ENCODE measurements at places on chromosomes 2 and 18. TPM values are rescaled to one million over a fixed set of nuclear protein-coding genes. Genes with fewer than 3 reads are reported as not detected.

GRCh38 chr2:38185012-38185491 is 109.1 kb upstream of the CYP1B1 start:
- H3K36me3 ChIP-seq: no peaks in the 10 kb centered on the region
- H3K4me1 ChIP-seq: no peaks in the 10 kb centered on the region
- DNase-seq: no peak
- no peak overlapping the region for H3K4me3 ChIP-seq
- no peaks in the 10 kb centered on the region for H3K27me3 ChIP-seq
- H3K27ac ChIP-seq: no peak overlapping the region

DNA sequence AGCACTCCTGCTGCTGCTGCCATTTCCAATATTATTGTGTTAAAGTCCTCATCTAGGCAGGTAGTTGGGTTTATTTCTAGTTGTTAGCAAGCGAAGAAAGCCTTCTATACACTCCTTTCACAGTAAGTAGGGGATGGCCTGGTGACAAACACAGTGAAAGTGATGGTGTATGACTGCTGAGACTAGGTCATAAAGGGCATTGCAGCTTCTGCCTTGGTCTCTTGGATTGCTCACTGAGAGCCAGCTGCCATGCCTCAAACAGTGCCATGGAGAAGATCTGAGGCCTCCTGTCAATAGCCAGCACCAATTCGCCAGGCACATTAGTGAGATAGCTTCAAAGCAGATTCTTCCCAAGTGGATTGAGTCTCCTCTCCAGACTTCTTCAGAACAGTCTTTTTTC is 27.6 kb upstream of the MSTN start:
- no peak overlapping the region for H3K27ac ChIP-seq
- DNase-seq: no peak
- H3K4me1 ChIP-seq: peaks cover 6% of the 10 kb centered on the region
- no peaks in the 10 kb centered on the region for H3K36me3 ChIP-seq
- no peak overlapping the region for H3K4me3 ChIP-seq
- H3K27me3 ChIP-seq: no peaks in the 10 kb centered on the region

The CFAP210 gene
- total RNA-seq: 2.5 TPM

- H3K36me3 ChIP-seq: no peaks in the 10 kb centered on the region
- DNase-seq: no peak
- no peaks in the 10 kb centered on the region for H3K4me1 ChIP-seq
- H3K4me3 ChIP-seq: no peak overlapping the region
Observed at GRCh38 chr18:8020132-8020846, 453.2 kb downstream of the PTPRM start.

The CPLX4 gene
- total RNA-seq: 0.12 TPM

DNA sequence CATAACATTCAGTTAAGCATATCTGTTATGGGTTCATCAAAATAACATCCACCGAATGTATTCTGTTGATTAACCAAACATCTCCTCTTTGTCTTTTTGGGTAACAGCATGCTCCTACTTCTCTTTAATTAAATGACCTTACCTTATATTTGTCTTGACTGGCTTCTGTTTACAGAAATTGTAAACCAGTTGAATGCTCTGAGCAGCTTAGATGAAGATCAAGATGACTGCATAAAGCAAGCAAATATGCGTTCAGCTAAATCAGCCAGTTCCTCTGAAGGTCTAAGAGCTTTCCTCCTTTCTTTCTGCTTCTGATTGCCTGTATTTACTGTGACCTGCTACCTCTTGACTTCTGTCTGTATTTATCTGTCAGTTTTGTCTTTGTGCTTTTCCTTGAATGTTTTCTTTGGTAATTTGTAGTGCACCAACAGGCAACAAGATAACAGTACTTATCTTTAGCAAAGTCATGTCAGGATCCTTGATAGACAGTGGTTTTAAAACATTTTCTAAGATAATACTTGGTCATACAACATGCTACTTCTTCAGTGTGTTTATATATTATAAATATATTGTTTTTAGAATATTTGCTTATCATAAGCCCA is 152.8 kb downstream of the EHBP1 start:
- H3K27me3 ChIP-seq: no peaks in the 10 kb centered on the region
- H3K4me3 ChIP-seq: no peak overlapping the region
- H3K27ac ChIP-seq: no peak overlapping the region

- no peak overlapping the region for H3K4me3 ChIP-seq
- no peaks in the 10 kb centered on the region for H3K27me3 ChIP-seq
- DNase-seq: no peak
- no peak overlapping the region for H3K27ac ChIP-seq
- peaks cover 12% of the 10 kb centered on the region for H3K4me1 ChIP-seq
Observed at GRCh38 chr2:172564376-172564775, 8.5 kb downstream of the PDK1 start.

GRCh38 chr18:50906843-50907242 is 27.9 kb downstream of the ME2 start:
- H3K4me3 ChIP-seq: no peak overlapping the region
- H3K27ac ChIP-seq: no peak overlapping the region
- no peaks in the 10 kb centered on the region for H3K27me3 ChIP-seq
- peaks cover 8% of the 10 kb centered on the region for H3K36me3 ChIP-seq
- DNase-seq: no peak

The SLC16A14 gene
- 10.8 TPM for total RNA-seq

DNA sequence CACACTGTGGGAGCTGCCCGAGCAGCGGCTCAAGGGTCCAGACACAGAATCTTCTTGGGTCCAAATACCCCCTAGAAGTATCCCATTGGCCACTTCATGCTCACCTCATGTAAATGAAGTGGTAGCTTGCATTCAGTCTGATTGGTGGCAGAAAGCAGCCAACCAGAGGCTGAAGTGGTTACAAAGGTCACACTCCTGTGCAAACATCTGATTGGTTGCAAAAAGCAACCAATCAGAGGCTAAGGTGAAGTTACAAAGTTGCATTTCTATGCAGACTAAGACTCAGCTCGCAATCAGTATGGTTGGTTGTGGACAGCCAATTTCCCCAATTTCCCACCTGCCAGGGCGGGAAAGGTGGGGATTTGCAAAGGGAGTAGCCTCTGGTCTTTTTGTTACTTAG is 94.3 kb downstream of the DGKD start:
- no peak overlapping the region for H3K27ac ChIP-seq
- no peaks in the 10 kb centered on the region for H3K36me3 ChIP-seq
- DNase-seq: no peak
- H3K4me3 ChIP-seq: no peak overlapping the region
- no peaks in the 10 kb centered on the region for H3K27me3 ChIP-seq

GRCh38 chr2:218876562-218877219 is 4.0 kb upstream of the WNT10A start:
- no peak overlapping the region for H3K27ac ChIP-seq
- H3K4me1 ChIP-seq: peaks cover 40% of the 10 kb centered on the region
- H3K4me3 ChIP-seq: no peak overlapping the region

The IL36A gene
- not detected for total RNA-seq

GRCh38 chr2:164080486-164080885 is 344.7 kb upstream of the FIGN start:
- DNase-seq: no peak
- H3K27ac ChIP-seq: no peak overlapping the region
- H3K4me1 ChIP-seq: peaks cover 7% of the 10 kb centered on the region
- H3K27me3 ChIP-seq: no peaks in the 10 kb centered on the region
- no peak overlapping the region for H3K4me3 ChIP-seq

The ADRA2B gene
- 3.0 TPM for total RNA-seq

GRCh38 chr2:3173031-3173430 is 204.6 kb downstream of the EIPR1 start:
- H3K4me1 ChIP-seq: peaks cover 14% of the 10 kb centered on the region
- DNase-seq: no peak
- no peaks in the 10 kb centered on the region for H3K27me3 ChIP-seq
- H3K4me3 ChIP-seq: no peak overlapping the region

The MAIP1 gene
- total RNA-seq: 14.0 TPM

The CCDC74B gene
- 13.8 TPM for total RNA-seq

- H3K27me3 ChIP-seq: no peaks in the 10 kb centered on the region
- H3K27ac ChIP-seq: no peak overlapping the region
- no peaks in the 10 kb centered on the region for H3K36me3 ChIP-seq
- no peak overlapping the region for H3K4me3 ChIP-seq
Observed at GRCh38 chr2:7999683-8000476, 682.0 kb upstream of the ID2 start.

The FKBP7 gene
- 47.0 TPM for total RNA-seq

DNA sequence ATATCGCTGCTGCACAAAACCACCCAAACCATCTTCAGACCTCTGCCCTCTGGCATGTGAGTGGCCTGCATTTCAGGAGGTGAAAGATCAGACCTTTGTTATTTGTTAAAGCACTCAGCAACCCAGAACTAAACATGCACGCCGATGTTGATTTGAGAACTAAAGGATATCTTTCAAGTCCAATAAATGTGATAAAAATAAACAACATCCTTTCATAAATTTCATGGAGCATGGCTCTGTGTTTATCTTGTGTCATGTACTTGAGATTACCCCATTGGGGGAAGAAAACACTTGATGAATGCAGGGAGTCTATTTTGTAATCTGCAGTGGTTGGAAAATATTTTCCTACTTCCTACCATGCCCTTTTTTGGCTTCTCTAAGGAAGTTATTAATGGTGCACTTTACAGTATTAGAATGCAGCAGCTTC is 70.8 kb upstream of the GATA6 start:
- H3K4me1 ChIP-seq: no peaks in the 10 kb centered on the region
- no peak overlapping the region for H3K4me3 ChIP-seq
- H3K27me3 ChIP-seq: no peaks in the 10 kb centered on the region
- no peaks in the 10 kb centered on the region for H3K36me3 ChIP-seq
- H3K27ac ChIP-seq: no peak overlapping the region
